GM13977 (cell line): ENCODE measurements at places on chromosomes 7 and 10.

DNA sequence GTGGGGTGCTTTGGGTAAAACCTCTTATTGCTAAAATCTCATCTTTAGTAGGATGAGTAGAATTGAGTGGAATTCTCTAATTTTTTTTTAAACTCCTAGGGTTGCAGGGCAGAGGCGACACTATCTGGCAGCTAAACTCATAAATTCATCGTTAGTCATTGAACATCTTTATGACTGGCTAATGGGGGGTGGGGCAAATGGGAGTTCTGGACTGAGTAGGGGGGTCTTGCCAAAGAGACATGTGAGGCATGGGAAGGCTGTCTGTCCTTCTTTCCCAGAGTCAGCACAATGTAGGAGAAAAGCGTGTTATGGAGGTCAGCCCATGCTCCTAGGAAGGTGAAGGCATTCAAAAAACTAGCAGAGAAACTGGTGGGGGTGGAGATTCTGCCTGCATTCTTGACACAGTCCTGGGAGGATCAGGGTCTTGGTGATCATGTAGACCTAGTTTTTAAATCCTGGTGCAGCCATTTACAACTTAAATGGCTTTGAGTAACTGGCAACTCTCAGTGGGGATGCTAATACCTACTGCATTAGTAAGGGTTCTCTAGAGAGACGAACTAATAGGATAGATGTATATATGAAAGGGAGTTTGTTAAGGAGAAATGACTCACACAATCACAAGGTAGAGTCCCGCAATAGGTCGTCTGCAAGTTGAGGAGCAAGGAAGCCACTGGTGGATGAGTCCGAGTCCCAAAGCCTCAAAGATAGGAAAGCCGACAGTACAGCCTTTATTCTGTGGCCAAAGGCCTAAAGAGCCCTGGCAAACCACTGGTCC lies 47.7 kb downstream of the EMX2 start:
- no peak for DNase-seq

- DNase-seq = no peak
Observed at GRCh38 chr7:36272211-36272566, 117.5 kb upstream of the ANLN start.

- DNase-seq = no peak
Observed at GRCh38 chr10:131859341-131860020, 41.3 kb upstream of the PPP2R2D start.

DNA sequence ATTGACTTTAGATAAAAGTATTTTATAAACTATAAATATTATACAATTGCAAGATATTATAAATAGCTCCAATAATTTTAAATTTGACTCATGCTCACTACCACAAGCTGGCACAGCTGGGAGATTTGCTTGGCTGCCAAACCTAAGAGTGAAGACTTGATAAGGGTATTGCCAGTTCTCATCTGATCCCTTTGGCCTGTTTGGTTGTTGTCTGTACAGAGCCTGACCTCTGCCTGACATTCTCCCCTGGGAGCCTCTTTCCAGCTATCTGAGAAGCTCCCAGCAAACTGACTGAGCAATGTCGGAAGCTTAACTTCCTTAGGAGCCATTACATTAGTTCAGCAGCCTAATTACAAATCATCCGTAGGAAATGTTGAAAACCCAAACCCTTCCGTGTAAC lies 10.2 kb upstream of the LMOD2 start:
- DNase-seq = no peak

- DNase-seq = no peak
Observed at GRCh38 chr7:99677013-99677647, 2.7 kb downstream of the CYP3A5 start.

DNA sequence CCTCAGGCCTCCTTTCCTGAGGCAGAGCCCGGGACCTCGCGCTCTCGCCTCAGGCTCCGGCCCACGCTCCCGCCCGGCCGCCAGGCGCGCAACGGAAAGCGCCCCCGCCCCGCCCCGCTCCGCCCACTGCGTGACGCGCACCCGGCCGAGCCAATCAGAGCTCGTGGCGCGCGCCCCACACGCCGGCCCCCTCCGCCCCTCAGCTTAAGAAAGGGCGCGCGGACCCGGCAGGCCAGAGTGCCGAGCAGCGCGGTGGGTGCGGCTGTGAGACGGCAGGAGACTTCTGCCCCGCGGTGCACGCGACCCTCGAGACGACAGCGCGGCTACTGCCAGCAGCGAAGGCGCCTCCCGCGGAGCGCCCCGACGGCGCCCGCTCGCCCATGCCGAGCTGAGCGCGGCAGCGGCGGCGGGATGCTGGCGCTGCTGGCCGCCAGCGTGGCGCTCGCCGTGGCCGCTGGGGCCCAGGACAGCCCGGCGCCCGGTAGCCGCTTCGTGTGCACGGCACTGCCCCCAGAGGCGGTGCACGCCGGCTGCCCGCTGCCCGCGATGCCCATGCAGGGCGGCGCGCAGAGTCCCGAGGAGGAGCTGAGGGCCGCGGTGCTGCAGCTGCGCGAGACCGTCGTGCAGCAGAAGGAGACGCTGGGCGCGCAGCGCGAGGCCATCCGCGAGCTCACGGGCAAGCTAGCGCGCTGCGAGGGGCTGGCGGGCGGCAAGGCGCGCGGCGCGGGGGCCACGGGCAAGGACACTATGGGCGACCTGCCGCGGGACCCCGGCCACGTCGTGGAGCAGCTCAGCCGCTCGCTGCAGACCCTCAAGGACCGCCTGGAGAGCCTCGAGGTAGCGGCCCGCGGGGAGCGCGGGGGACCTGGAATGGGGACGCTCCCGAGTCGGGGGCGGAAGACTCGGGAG lies at the start of gene NPTX2:
Gene NPTX2, plus strand, starts transcription at position 235 of the 909 bp plus-strand sequence. Its CDS starts 177 bp downstream, at position 412.
- DNase-seq = no peak

DNA sequence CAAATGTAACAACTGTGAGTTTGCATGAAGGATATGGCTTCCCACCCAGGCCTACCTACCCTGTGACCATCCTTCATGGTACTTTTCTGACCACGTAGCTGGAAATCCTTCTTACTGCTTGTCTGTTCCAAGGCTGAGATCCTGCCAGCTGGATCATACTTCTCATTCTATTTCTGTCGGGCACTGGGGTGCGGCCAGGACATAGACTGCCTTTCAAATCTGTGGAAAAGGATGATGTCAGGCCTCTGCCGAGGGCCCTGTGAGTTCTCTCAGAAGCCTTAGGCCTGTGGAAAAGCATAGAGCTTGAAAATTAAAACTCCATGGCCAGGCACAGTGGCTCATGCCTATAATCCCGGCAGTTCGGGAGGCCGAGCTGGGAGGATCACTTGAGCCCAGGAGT lies 10.0 kb downstream of the VWC2 start:
- DNase-seq = no peak

- DNase-seq = no peak
Observed at GRCh38 chr7:13633857-13634256, 355.6 kb downstream of the ETV1 start.

GRCh38 chr10:30219971-30220751 lies 128.9 kb downstream of the MTPAP start:
- no peak for DNase-seq

GRCh38 chr7:16579216-16579615 lies 52.6 kb downstream of the LRRC72 start:
- no peak for DNase-seq

- no peak for DNase-seq
Observed at GRCh38 chr7:32071466-32072091, 1.4 kb upstream of the PDE1C start.

DNA sequence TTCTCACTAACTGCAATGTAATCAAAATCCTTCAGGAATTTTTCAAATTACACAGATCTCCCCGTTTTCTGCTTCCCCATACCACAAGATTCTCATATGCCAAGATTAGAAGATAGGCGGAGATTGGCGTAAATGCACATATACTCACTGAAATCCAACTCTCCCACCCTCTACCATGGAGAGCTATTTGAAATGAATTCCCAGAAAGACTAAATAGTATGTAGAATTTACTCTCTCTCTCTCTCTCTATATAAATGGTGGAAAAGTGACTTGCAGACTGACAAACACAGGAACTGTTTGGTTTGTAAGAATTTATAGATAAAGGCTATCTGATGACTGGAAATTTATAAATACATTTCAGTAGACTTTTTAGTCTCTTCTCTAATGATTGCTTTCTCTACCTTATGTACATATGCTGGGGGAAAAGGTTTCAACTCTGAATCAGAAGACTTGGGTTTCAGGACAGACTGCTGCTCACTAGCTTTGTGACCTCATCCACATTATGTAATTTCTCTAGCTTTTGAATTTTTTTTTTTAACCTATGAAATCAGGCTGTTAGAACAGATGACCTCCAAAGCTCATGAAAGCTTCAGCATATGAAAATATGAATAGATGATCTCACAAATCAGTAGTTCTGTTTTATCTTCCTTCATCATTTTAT lies 67.8 kb upstream of the CSTF2T start:
- no peak for DNase-seq

DNA sequence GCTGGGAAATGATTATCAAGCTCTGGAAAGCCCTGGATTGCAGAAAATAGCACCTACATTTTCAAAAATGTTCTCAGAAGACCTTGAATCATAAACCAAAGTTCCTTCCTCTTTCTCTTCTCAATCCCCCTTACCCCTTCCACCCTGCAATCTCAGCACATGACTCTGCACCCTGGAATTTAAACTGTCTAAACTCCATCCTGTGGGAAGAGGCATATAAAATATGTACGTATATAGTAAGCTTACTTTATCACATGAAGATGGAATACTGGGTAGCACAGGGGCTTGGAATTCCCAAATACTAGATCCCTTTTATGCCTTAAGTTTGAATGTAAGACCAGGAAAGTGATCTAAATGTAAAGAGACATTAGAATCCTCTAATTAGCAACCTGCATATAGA lies 7.7 kb downstream of the AGMO start:
- no peak for DNase-seq

- DNase-seq = no peak
Observed at GRCh38 chr7:30160329-30160728, 25.5 kb downstream of the MTURN start.

GRCh38 chr7:16193631-16194030 lies 227.7 kb downstream of the CRPPA start:
- DNase-seq = no peak

GRCh38 chr10:79377557-79378382 lies 30.5 kb downstream of the PPIF start:
- DNase-seq = no peak

DNA sequence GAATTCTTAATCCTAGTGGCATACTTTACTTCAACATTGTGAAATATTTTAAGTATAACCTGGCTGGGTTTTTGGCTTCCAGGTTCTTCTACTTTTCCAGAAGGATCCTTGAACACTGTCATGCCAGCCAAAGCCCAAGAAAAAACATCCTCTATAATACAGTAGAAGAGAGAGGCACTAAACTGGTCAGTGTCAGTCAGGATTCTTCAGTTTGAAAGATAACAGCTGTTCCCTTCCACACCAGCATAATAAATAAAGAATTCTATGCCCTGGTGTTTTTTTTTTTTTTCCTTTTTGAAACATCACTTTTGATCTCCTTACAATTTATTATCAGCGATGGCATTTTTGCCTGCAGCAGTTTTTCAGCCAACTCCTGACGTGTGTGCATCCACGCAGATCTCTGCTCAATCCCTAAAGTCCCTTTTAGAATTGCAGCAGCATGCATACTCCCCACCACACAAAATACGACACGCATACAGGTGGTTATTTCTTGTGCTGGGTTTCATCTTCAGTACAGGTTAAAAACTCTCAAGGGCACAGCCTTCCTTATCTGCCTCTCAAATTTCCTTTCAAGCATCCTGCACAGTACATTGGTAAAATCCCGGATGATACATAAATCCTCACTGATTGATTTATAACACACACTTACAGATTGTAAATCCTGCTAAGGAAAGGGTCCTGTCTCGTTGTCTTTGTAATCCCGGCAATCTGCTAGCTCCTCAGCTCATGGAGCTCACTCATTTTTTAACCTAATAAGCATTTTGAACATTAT lies 100.2 kb downstream of the TPK1 start:
- no peak for DNase-seq

GRCh38 chr7:27101171-27101956 lies 1.1 kb downstream of the HOXA2 start:
- no peak for DNase-seq

- DNase-seq = peak; percentile 75
Observed at GRCh38 chr10:79244841-79245504, 102.3 kb upstream of the PPIF start.

GRCh38 chr10:122419016-122419415 lies 35.4 kb upstream of the ARMS2 start:
- DNase-seq = no peak

GRCh38 chr10:22344249-22344648 lies 1.0 kb upstream of the SPAG6 start:
- no peak for DNase-seq

DNA sequence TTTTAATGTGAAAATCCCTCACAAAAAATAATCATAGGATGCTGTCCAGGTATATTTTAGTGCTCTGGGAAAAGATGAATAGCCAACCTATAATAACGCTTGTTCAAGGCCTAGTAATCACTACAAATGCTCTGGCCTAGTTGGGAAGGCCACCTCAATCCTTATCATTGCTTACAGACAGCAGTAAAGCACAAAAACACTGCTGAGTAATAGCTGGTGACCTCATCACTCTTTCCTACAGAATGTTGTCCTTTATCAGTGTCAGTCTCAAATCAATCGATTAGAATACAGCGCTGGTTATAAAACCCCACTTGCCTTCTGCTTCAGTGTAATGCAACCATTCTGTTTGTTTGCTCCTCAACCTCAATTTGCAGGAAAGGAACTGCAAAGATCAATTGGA lies 72.6 kb upstream of the STEAP1 start:
- no peak for DNase-seq

GRCh38 chr10:28632584-28632945 lies 44.8 kb upstream of the BAMBI start:
- DNase-seq = no peak

DNA sequence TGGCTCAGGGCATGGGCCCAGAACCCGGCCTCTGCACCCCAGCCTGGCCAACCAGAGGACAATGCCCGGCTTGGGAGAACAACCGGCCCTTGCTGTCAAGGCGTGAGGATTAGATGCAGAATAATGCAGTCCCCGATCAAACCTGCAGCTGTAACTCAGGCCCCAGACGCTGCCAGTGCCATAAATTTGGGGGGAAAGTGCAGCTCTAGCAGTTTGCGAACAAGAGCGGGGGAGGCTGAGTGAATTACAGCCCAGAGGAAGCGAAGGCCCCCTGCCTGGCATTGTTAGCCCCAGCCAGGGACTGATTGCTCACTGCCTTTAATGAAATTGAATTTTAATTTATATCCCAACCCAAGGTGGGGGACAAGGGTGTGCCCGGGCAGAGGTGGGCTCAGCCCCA lies 38.0 kb upstream of the GNA12 start:
- DNase-seq = no peak

GRCh38 chr10:103669243-103669929 lies 175.9 kb downstream of the NEURL1 start:
- DNase-seq = no peak

- peak; percentile 82 for DNase-seq
Observed at GRCh38 chr10:43671659-43672531, 23.2 kb upstream of the ZNF32 start.

GRCh38 chr7:118218413-118219156 lies 5.9 kb upstream of the ANKRD7 start:
- DNase-seq = no peak

- no peak for DNase-seq
Observed at GRCh38 chr7:90613088-90613498, 17.0 kb downstream of the CDK14 start.
